Right atrium auricular region (tissue), 2 donors: ENCODE measurements at places on chromosomes 5 and 9. TPM values are rescaled to one million over a fixed set of nuclear protein-coding genes. Genes with fewer than 3 reads are reported as not detected.

PKN3 gene
- 4.5 TPM for total RNA-seq

EDIL3 gene
- 9.0 TPM for total RNA-seq

IFNA2 gene
- not detected for total RNA-seq

TERT gene
- total RNA-seq = not detected

IL13 gene
- not detected for total RNA-seq

GTF3C4 gene
- 8.6 TPM for total RNA-seq

VCAN gene
- 72.0 TPM for total RNA-seq

IL7R gene
- 3.2 TPM for total RNA-seq

TEK gene
- total RNA-seq = 30.7 TPM

SNCAIP gene
- 8.1 TPM for total RNA-seq

FUBP3 gene
- total RNA-seq = 21.1 TPM

SLC45A2 gene
- 0.82 TPM for total RNA-seq

RNF183 gene
- total RNA-seq = not detected

QRFP gene
- not detected for total RNA-seq

FCN2 gene
- not detected for total RNA-seq

ENTPD8 gene
- not detected for total RNA-seq

NRARP gene
- total RNA-seq = 5.6 TPM

TRAPPC13 gene
- total RNA-seq = 11.7 TPM

SPTLC1 gene
- 40.6 TPM for total RNA-seq

BSPRY gene
- total RNA-seq = 3.8 TPM

ARHGEF39 gene
- 0.44 TPM for total RNA-seq

ARL14EPL gene
- total RNA-seq = not detected

SPATA31D4 gene
- total RNA-seq = not detected

SPACA9 gene
- 17.1 TPM for total RNA-seq

IRX1 gene
- 0.39 TPM for total RNA-seq

SETX gene
- 33.9 TPM for total RNA-seq

SHOC1 gene
- total RNA-seq = not detected

FOXD4L5 gene
- total RNA-seq = not detected

HSD17B3 gene
- total RNA-seq = not detected

FGFR4 gene
- 0.48 TPM for total RNA-seq

TYRP1 gene
- total RNA-seq = 35.6 TPM

CDX1 gene
- total RNA-seq = not detected

FYB1 gene
- total RNA-seq = 8.4 TPM

C5orf58 gene
- total RNA-seq = not detected

RIC1 gene
- total RNA-seq = 12.2 TPM

THBS4 gene
- 91.5 TPM for total RNA-seq

MYMK gene
- not detected for total RNA-seq

SPAG8 gene
- 4.1 TPM for total RNA-seq

PKD2L2 gene
- total RNA-seq = not detected

CTXN3 gene
- not detected for total RNA-seq

ANKRD34B gene
- total RNA-seq = not detected

GARNL3 gene
- 8.9 TPM for total RNA-seq

DRD1 gene
- total RNA-seq = not detected

PCDHA10 gene
- total RNA-seq = 0.52 TPM

ADAMTS12 gene
- total RNA-seq = 0.43 TPM

FOXD4L3 gene
- not detected for total RNA-seq

PRRT1B gene
- total RNA-seq = not detected

SPINK1 gene
- total RNA-seq = not detected

TCERG1 gene
- 20.5 TPM for total RNA-seq

SLC34A1 gene
- not detected for total RNA-seq

MYOZ3 gene
- total RNA-seq = 3.5 TPM

MOB3B gene
- 0.85 TPM for total RNA-seq

DMRT3 gene
- not detected for total RNA-seq

DMAC1 gene
- total RNA-seq = 21.0 TPM

ANXA2R gene
- 0.63 TPM for total RNA-seq
